Stimulated activated CD8-positive, alpha-beta memory T cell treated with anti-CD3 and anti-CD28 coated beads, Interleukin-4, amount 100 ng/mL, for 24 hours (primary cell): ENCODE measurements at places on chromosomes 12 and 14.

GRCh38 chr14:50122291-50122690 is 5.9 kb upstream of the VCPKMT start:
- DNase-seq: no peak

GRCh38 chr14:65208548-65208947 is 106.2 kb upstream of the MAX start:
- no peak for DNase-seq

GRCh38 chr12:114636723-114637480 is 47.1 kb downstream of the TBX3 start:
- DNase-seq: no peak

DNA sequence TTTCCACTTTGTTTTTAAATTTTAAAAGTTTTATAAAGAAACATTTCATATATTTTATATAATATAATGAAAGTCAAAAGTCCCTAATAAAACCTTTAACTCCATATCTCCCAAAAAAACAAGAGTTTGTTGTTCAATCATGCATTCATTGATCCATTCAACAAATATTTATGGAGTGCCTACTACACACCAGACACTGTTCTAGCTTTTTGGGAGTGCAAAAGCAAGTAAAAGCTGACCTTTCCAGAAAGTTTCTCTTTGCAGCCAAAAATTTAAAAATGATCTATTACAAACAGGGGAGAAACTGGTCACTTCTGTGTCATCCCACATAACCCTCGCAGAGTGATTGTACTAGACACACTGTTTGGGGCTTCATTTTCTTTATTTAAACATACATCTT is 740.0 kb upstream of the TBX3 start:
- no peak for DNase-seq

GRCh38 chr12:32107359-32108267 is 966 bp downstream of the BICD1 start:
- DNase-seq: peak; percentile 1

DNA sequence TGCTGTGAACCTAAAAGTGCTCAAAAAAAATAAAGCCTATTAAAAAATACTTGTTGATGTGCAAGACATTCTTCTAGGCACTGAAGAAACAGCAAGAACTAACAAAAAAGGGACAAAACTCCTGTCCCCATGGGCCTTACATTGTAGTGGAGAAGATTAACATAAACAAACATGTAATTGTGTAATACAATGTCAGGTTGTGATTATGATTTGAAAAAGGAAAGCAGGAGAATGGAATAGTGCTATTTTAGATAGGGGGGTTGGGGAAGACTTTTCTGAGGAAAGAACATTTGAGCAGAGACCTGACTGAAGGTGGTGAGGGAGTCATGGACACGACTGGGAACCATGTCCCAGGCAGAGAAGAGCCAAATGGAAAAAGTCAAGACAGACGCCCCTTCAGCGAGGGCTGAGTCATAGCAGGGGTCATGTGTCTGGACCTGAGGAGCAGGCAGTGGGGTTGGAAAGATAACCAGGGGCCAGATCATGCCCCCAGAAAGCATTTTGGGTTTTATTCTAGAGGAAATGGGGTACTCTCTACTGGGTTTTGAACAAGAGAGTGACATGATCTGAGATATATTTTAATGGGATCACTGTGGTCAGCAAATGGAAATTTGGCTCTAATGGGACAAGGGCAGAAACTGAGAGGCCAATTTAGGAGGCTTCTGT is 19.4 kb upstream of the IFNG start:
- DNase-seq: no peak

- no peak for DNase-seq
These were observed 48.2 kb upstream of the DAAM1 start for GRCh38 chr14:59140106-59140843.

DNA sequence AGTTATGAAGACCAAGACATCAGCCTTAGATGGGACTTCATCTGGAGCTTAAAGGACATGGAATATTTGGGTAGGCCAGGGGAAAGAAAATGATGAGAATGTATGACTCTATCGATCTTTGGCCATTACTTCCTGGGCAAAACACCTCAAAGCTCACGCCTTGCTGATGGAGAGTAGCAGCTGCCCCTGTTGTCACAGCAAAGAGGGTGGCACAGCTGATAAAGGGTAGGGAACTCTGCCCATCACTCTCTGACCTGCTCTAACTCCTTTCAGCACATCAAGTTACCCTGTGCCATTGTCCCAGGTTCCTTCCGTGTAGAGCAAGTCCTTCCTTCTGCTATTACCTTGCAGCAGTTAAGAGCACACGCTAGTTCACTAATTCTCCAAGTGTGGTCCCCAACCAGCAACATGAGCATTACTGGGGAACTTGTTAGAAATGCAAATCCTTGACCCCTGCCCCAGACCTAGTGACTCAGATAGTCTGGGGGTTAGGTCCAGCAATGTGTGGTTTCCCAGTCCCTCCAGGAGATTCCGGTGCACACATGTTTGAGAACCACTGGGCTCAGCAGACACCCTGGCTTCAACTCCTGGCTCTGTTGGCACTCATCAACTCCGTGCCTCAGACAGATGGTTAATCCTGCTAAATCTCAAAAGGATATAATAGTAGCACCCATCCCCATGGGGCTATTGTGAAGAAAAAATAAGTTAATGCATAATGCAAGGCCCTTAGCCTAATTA is 93.7 kb upstream of the EEA1 start:
- no peak for DNase-seq

GRCh38 chr12:79818856-79819255 is 116.0 kb downstream of the PPP1R12A start:
- DNase-seq: no peak

DNA sequence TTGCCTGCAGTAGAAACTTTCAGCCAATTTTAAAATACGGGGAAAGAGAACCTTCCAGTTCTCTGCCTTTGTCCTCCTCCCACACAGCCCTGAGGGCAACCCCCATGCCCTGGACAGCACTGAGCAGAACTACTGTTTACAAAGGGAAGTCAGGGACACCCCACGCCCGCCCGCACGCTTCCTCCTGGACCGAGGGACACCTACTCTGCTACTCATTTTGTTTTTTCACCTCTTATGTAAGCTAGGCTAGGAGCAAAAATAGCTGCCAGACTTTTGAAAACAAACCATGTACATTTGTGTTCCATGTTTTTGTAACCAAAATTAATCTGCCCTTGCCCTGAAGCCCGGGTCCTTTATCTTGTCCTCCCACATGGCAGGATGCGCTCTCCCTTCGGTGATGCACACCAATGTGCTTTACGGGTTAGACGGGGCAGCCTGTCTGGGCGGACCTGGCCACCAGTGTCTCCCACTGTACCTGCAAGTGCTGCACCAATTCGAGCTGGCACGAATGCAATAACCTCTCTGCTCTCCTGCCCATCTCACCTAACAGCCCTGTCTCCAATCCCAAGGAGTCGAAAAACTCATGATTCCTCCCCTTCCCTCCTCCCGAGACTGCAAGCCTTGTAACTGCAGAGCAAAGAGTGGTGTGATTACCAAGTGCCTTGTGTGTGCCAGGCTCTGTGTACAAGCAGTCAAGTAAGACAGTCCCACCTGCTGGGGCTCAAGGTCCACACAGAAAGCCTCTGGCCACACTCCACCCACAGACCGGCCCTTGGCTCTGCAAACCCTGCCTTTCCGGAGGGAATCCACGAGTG is 85.2 kb downstream of the CCDC88C start:
- no peak for DNase-seq

- DNase-seq: no peak
These were observed 845 bp downstream of the TMEM132C start for GRCh38 chr12:128267651-128268378.

- no peak for DNase-seq
These were observed 67.4 kb downstream of the ELK3 start for GRCh38 chr12:96261557-96261956.

GRCh38 chr12:107045186-107045585 is 48.2 kb downstream of the CRY1 start:
- no peak for DNase-seq

DNA sequence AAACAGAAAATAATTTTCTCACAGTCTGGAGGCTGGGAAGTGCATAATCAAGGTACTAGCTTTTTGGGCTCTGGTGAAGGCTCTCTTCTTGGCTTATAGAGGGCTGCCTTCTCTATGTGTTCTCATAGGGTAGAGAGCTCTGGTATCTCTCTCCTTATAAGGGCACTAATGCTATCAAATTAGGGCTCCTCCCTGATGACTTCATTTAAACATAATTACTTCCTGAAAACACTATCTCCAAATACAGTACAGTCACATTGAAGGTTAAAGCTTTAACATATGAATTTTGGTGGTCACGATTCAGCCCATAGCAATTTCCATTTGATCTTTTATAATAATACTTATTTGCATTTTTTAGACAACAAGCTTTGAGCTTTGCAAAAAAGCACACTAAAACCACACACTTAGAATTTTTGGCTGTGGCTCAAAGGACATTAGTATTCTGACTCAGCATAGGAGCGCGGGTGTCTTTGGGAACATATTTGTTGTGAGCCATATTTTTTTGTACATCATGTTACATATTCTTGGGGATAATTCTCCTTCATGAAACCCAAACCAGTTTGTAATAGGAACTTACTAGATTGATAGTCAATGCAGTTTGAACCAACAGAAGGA is 808.1 kb upstream of the FBXO33 start:
- no peak for DNase-seq

DNA sequence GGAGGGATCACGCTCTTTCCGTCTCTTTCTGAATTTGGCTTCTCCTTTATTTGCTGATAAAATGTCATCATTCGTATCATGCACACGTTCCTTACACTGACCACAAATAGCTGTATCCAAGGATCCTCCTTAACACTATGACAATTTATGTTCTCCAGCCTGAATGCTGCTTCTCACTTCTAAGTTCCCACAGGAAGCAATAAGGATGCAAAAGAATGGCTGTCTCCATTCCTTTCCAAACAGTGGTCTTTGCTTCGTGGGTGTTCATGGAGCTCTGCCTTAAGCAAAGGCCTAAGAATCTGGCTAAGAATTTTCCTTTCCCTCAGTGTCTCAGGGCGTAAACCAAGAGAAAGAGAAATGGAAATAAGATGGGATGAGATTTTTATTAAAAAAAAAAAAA is 200.2 kb downstream of the ITPR2 start:
- DNase-seq: no peak

DNA sequence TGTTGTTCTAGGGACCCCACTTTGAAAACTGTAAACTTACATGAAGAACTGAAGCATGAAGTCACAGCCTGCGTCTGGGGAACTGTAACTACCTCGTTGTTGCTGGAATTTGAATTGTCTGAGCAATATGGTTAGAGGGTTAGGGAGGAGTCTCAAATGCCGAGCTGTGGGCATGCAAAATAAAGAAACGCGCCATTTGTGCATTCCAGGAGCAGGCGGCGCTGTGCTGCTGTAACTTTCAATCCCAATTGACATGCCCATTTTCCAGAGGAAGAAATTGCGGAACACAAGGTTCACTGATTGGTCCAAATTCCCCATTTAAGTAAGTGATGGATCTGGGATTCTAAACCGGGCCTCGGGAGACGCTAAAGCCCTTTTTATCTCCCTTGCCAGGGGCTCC is 61.3 kb downstream of the ZNF664 start:
- DNase-seq: no peak

DNA sequence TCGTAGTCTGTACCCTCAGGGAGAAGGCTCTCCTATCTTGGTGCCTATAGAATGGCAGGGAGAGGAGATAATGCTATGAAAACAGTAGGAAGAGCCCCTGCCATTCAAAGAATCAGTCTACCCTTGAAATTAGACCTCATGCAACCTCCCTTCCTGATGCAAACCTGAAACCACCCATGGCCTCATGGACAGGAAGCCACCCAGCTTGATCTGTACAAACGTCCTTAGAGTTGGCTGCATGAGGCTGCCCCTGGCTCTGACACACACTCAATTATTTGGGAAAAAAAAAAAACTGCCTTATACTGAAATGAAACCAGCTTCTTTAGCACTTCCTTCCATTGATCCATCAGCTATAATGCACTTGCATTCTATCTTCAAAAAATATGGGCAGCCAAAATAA is 116.6 kb upstream of the BCL2L14 start:
- no peak for DNase-seq

- DNase-seq: peak; percentile 11
These were observed 26.8 kb downstream of the CCDC177 start for GRCh38 chr14:69547701-69548348.

DNA sequence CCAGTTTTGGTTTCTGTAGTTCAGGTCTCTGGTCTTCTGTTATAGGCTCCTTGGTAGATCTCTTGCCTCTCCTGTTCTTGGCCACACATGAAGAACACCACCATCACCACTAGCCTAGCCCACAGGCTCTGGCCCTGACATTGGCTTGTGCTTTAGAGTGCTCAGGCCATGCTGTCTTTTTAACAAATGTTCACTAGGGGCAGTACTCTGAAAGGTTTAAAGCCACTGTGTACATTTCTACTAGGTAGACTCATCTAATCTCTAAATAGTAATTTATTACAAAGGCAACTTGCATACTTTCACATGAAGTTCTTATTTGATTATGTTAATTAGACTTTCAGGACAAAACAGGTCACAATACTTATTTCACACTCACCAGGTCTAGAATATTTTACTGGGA is 38.3 kb downstream of the PDE6H start:
- no peak for DNase-seq

- DNase-seq: no peak
These were observed 105.3 kb downstream of the SLC6A15 start for GRCh38 chr12:84807249-84807648.

DNA sequence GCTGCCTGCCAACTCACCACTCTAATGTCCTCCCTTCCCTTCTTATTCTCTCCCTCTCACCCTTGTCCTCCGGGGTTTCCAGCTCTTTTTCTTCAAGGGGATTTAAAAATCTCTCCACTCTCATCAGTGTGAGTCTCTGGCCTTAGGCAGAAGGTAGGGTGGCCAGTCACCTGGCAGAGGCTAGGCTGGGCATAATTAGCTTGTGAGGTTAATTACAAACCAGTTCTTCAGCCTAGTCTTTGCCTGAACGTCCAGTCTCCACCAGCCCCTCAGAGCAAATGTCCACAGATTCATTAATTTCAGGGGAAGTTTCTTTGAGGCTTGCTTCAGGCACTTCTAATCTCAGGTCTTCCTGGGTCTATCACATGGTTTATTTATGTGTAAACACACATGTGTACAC is 6.7 kb downstream of the KRT7 start:
- DNase-seq: no peak

DNA sequence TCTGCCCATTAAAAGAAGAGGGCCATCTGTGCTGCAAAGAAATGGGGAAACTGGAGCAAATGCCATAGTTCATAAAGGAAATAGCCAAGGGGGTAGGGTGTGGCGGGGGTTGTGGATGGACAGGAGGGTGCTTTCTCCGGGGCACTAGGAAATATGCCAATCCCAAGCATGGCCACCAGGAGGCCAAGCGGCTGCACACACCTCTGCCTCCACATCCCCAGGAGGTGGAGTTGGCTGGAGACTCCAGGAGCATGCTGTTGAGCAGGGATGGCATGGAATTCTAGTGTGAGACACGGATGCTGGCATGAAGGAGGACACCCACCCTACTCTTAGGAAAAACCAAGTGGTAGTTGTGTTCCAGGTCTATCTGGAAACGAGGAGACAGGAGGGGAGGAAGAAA is 25.2 kb downstream of the NID2 start:
- peak; percentile 20 for DNase-seq

DNA sequence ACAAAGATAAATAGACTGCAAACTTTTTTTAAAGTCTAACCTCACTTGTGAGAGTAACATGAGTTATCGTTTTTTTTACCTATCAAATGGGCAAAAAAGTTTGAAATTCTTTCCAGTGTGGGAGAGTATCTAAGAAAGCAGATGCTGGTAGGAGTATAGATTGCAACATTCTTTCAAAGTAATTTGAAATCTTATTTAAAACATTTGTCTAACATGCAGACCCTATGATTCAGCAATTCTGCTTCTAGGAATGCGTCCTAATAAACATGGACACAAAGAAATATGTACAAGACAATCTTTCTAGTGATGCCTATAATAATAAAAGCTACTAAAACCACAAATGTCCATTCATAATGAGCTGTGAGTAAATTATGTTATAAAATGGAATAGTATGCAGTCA is 110.4 kb upstream of the TMCC3 start:
- no peak for DNase-seq
